Thymus (tissue), 14 donors: ENCODE measurements at places on chromosomes 7 and 10. TPM values are rescaled to one million over a fixed set of nuclear protein-coding genes. Genes with fewer than 3 reads are reported as not detected.

DNA sequence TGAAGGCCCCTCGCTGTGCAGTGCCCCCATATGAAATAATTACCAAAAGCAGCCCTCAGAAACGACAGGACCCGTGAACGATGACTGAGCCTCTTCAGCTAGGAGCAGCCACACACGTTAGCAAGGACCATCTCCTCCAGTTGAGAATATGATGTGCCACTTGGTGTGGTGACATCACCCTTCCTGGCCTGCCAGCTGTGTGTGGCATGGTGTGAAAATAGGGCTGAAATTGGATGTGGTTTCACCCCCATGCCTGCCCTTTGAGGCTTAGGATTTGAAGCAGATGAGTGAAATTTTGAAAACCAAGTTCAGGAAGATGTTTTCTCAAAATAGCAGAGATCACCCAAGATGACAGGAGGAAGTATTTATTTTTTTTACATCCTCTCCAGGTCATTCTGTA, 49.1 kb upstream of the BTBD16 start:
- H3K36me3 ChIP-seq, result no peaks in the 10 kb centered on the region
- no peak overlapping the region for H3K27ac ChIP-seq
- H3K4me3 ChIP-seq, result no peak overlapping the region
- H3K27me3 ChIP-seq, result no peaks in the 10 kb centered on the region

DNA sequence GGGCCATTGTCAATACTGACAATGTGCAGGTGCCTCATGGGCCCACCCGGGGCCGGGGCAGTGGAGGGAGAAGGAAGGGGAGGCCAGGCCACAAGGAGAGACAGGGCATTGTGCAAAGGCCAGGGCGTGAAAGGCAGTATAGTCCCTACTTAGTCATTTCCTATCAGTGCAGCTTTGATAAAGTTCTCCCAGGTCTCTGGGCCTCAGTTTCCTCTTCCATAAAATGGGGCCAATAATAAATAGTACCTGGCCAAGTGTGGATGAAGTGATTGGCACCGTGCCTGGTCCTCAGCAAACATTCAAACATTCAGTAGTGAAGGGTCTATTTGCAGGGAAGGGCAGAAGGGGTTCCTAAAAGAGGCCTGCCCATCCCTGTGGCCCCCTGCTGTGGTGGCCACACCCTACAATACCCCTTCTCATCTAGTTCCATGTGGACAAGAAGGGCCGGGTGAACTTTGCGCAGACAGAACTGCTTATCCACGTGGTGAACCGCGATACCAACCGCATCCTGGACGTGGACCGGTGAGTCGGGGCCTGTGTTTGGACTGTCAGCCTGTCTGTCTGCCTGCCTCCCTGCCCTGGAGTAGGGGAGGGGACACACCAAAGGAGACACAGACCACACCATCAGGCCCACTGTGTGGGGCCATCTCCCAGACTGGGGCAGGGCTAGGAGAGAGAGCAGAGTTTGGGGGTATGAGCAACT, 36.9 kb upstream of the VSIR start:
- no peaks in the 10 kb centered on the region for H3K4me1 ChIP-seq
- DNase-seq, result no peak
- H3K4me3 ChIP-seq, result no peak overlapping the region
- H3K27ac ChIP-seq, result no peak overlapping the region
- peaks cover 20% of the 10 kb centered on the region for H3K36me3 ChIP-seq

DNA sequence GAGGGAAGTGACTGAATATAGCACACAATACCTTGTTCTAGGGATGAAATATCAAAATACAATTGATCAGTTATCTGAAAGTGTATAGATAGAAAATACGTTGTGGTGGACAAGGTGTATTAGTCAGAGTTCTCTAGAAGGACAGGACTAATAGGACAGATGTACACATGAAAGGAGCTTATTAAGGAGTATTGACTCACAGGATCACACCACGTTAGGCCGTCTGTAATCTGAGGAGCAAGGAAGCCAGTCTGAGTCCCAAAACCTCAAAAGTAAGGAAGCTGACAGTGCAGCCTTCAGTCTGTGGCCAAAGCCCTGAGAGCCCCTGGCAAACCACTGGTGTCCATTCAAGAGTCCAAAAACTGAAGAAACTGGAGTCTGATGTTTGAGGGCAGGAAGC, 406.1 kb downstream of the MDFIC start:
- no peaks in the 10 kb centered on the region for H3K4me1 ChIP-seq
- H3K4me3 ChIP-seq, result no peak overlapping the region
- no peaks in the 10 kb centered on the region for H3K36me3 ChIP-seq
- no peak for DNase-seq

GRCh38 chr7:36606153-36606975, 117.9 kb downstream of the AOAH start:
- no peak for DNase-seq
- H3K4me3 ChIP-seq, result no peak overlapping the region
- no peaks in the 10 kb centered on the region for H3K36me3 ChIP-seq
- no peak overlapping the region for H3K27ac ChIP-seq
- no peaks in the 10 kb centered on the region for H3K4me1 ChIP-seq

Gene CYP3A4
- polyA plus RNA-seq, result 11.1 TPM

Gene CDHR3
- 2.2 TPM for polyA plus RNA-seq
